Right renal cortex interstitium (tissue), 3 donors: ENCODE measurements at places on chromosomes 16 and 17.

GRCh38 chr17:77372444-77373298 lies 231.9 kb downstream of the SEC14L1 start:
- DNase-seq = no peak

- DNase-seq = no peak
Measured at GRCh38 chr17:77487677-77488530, 347.1 kb downstream of the SEC14L1 start.

GRCh38 chr16:87493608-87494280 lies 920 bp upstream of the ZCCHC14 start:
- DNase-seq = no peak

- DNase-seq = no peak
Measured at GRCh38 chr17:74393346-74393942, 26.1 kb downstream of the GPR142 start.

GRCh38 chr16:70470141-70470926 lies 15.9 kb downstream of the FCSK start:
- no peak for DNase-seq

DNA sequence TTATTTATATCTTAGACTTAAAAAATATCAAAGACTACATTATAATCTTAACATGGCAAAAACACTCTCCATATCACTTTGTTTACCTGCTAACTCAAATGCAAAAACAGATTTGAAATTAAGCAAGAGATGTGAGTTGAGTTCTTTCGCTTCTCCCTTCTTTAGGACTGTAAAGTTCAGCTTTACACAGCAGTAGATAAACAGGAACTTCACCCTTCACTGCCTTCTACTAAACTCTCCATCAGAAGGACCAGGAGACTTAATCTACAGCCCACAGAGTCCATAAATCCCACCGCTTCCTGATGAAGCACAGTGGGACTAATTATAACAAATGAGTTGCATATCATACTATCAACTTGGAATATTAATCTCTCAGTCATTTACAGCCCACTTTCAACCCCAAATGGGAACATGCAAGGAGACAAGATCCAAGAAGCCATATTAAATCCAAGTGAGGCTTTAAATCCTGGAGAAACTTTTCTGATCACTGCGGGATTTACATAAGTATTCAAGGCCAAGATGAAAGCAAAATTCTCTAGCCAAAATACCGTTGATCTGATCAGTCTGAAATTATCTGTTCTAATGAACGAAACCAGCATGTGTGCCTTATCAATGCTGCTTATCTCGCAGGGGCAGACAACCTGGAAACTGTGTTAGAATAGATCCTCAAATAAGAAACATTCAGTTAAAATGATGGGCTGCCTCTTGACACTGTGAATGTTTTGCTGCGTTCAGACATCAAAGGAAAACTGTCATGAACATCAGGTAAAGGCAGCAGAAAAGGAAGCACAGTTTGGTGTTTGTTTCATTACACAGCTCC lies 1.6 kb downstream of the AMFR start:
- DNase-seq = no peak

- DNase-seq = no peak
Measured at GRCh38 chr17:48494335-48494734, 36.5 kb downstream of the HOXB1 start.

- no peak for DNase-seq
Measured at GRCh38 chr16:9578459-9578858, 487.0 kb downstream of the HAPSTR1 start.
